ENCODE measurements at places on chromosomes 5 and 9.

GRCh38 chr5:434443-435146 lies 8.4 kb upstream of the EXOC3 start:
- no peak for DNase-seq

GRCh38 chr5:393846-394275 lies 49.1 kb upstream of the EXOC3 start:
- no peak for DNase-seq

GRCh38 chr9:28883234-28883633 lies 1310.0 kb upstream of the C9orf72 start:
- no peak for DNase-seq

DNA sequence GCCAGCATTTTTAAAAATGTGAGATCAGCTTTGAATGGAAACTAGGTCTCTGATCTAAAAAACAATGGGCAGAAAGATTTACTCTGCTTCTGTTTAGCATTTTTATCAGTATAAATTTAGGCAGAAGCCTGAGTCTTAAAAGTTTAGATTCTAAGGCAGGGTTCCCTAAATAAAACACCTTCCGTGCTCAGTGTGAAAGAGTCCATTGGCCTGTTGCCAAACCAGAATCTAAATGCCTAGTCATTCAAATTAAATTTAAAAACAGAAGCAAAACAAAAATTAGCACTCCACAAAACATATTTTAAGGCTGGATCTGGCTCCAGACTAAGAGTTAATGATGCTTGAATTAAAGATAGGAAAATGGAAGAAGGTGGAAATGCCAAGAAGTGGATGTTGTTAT lies 4.5 kb downstream of the TYRP1 start:
- DNase-seq, result no peak

GRCh38 chr9:92706218-92706940 lies 36.4 kb upstream of the IPPK start:
- no peak for DNase-seq

DNA sequence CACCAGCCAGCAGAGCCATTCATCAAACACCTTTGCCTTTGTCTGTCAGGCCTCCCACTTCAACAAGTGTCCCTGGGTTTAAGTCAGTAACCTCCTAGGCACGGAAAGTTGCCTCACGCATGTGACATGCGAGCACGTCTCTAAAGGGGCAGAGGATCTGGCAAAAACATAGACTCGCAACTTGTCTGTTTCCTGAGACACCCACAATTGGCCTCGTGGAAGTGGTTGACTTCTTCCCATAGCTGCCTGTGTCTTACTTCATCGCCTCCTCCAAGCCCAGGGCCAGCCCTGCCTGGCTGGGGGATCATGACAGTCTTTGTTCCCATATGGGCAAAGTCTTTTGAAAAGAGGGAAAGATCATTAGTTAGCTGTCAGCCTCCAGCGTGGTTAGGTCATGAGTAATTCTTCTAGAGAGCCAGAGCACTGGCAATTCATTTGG lies 35.5 kb upstream of the GLRX start:
- no peak for DNase-seq

All from stimulated activated CD4-positive, alpha-beta T cell treated with anti-CD3 and anti-CD28 coated beads, TNF-alpha, amount 100 ng/mL, for 1 hour (primary cell).